Fibroblast of the aortic adventitia (primary cell): ENCODE measurements at places on chromosomes 4 and X. TPM values are rescaled to one million over a fixed set of nuclear protein-coding genes. Genes with fewer than 3 reads are reported as not detected.

Gene DGKQ
- total RNA-seq = 9.9 and 13.7 TPM in 2 replicates

Gene SLC39A8
- 14.7 and 70.0 TPM in 2 replicates for total RNA-seq

Gene C1QTNF7
- 0.18 and 11.8 TPM in 2 replicates for total RNA-seq

Gene OTUD4
- total RNA-seq = 36.1 and 45.1 TPM in 2 replicates

Gene WNK3
- total RNA-seq = 0.27 and 10.5 TPM in 2 replicates

Gene PSMD10
- 57.5 and 80.8 TPM in 2 replicates for total RNA-seq

Gene TBX22
- not detected in 2 replicates for total RNA-seq

Gene PCDH18
- total RNA-seq = 102 and 210 TPM in 2 replicates

Gene FAM47C
- total RNA-seq = not detected in 2 replicates

Gene NLGN4X
- 0.08 TPM in 1 of 2 replicates, not detected in the other for total RNA-seq

Gene NCAPG
- 2.0 and 60.1 TPM in 2 replicates for total RNA-seq

Gene POLN
- 3.7 and 4.9 TPM in 2 replicates for total RNA-seq

Gene TMPRSS11A
- total RNA-seq = under 0.01 TPM in 1 of 2 replicates, not detected in the other

Gene UGT2B11
- not detected in 2 replicates for total RNA-seq

Gene BST1
- 19.7 and 54.9 TPM in 2 replicates for total RNA-seq
